H54 (cell line): ENCODE measurements at places on chromosomes 4 and X.

DNA sequence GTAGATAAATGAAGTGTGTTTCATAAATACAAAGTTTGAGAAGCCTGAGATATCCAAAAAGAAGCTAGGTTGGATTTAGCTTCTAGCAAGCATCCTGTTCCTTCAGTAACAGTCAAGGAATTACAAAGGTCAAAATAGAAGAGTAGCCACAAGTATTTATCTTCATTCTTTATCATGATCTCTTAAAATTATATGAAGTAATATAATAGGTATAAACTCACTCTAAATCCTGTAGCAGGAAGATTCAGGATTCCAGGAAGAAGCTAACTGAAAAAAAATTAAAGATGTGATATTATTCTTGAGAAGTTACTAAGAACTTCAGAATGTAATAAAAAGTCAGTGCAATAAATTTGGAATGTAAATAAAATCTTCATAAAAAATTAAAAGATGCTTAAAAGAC, 31.1 kb upstream of the RXFP1 start:
- no peak for DNase-seq

DNA sequence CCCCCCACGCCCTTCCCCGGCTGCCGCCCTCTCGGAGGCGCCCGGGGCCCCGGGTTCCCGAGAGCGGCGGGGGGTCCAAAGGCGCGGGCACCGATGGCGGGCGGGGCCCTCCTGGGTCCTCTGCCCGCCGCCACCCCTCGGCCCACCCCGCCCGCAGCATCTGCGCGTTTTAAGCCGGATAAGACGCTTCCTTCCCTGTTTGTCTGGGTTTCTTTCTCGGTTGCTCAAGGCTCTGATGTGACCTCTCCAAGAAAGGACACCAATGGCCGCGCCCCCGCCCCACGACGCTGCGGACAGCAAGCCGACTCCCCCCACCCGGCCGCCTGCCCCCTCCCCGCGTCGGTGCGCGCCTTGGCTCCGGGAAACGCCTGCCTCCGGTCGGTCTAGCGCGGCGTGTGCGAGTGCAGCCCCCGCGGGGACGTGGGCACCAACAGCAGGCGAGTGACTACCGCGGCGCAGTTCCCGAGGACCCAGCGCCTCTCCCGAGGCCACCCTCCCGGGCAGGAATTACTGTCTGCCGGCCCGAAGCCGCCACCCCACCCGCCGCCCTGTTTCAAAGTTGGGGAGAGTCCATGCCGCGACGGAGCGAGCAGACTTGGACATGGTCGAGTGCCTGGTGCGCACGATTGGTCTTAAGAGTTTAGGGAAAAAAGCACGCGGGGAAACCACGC, 21.1 kb upstream of the HMX1 start:
- DNase-seq: no peak

DNA sequence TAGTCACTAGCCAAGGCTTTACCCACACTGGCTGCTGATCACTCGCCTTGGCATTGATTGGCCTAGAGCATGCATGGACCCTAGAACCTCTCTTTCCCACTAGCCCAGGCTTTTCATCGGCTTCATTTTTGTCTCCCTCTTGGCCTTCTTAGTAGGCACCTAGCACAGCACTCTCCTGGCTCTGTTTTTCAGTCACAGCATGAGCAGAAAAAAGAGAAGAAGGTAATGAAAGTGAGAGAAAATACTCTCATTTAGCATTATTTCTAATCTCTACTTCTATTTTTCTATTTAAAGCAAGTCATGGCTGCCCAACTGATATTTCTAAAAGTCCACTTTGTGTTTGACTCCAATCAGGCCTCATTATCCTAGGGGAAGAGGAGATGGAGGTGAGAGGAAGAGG, 267.2 kb downstream of the FBXO8 start:
- DNase-seq: no peak

DNA sequence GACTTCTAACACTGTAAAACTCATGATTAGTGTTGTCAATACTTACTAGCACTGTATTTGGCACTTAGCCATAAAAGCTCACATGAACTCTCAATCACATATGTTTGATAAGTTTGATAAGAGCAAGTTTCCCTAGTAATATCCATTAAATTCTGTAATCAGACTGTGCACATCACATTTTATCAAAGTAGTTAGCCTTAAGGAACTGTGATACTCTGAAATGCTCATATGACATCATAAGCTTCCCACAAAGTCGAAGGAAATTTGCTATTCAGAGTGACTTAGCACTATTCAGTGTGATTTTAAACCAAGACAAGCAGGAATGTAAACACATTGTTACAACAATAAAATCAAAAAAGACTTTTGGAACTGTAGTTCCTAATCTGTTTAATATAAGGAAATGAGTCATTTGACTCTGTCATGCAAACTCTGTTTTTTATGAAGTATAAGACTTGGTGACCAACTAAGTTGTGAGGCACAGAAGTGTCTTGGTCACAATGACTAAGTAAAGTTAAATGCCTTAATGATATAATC, 6.7 kb downstream of the SLC7A11 start:
- DNase-seq: no peak

GRCh38 chr4:122679317-122679716, 53.2 kb upstream of the BBS12 start:
- DNase-seq: no peak

GRCh38 chrX:39642071-39642470, 455.7 kb downstream of the BCOR start:
- no peak for DNase-seq

- no peak for DNase-seq
Observed at GRCh38 chrX:45781901-45782553, 581.4 kb upstream of the DIPK2B start.

GRCh38 chr4:7086384-7086783, 18.5 kb upstream of the GRPEL1 start:
- DNase-seq: no peak

DNA sequence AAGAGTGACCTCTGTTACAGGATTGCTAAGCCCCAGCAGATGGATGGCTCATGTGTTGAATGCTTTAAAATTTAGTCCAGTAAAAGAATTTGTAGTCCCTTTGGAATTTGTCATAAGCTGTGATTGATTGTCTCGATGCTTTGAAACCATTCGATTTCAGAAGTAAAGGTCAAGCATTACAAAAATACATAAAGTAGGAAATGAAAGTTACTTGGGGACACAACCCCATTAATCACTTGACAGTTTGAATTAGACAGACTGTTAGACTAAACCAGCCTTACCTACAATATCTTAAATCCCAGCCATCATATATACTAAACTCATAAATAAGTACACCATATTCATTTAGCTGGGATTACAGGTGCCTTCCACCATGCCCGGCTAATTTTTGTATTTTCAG, 6.6 kb downstream of the REST start:
- DNase-seq: no peak

DNA sequence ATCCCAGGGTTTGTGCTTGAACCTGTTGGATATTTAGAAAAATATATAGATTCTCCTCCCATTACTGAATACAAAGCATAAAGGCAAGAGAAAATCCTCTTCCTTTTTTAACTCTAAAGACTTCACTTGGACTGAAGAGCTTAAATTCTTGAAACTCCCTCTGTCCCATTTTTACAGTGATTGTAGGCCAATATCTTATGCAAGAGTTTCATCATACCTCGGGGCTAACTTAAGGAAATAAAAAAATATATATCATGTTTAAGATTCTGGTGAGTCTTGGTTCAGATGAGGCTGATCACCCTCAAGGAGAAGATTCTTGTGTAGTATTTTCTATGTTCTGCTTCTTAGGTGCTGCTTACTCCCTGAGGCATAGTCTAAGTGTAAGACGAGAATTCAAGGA, 1449.6 kb downstream of the C4orf33 start:
- DNase-seq: no peak

DNA sequence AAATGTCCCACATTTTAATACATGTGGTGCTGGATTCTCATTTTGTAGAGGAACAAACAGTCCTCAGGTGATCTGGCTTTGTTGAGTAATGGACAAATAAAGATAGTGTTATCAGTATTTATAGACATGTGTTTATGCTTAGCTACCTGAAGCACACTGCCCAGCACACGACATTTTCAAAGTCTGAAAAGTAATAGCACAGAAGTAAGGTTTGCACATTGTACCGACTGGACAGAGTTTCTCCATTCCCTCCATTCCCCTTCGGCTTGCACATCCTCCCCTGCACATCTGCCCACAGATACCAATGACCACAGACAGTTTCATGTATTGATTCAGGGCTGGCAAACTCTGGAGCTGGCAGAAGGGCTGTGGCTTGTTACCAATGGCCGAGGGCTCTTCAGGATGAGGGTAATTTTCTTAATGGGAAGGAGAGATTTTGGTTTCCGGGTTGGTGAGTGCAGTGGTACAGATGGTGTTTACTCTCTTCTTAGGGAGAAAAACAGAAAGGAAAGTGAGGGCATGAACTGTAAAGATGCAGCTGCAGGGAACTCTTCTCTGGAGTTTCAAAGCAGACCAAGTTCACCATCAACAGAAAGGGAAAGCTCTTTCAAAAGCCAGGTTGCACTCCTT, 2.3 kb downstream of the GRPR start:
- DNase-seq: no peak

DNA sequence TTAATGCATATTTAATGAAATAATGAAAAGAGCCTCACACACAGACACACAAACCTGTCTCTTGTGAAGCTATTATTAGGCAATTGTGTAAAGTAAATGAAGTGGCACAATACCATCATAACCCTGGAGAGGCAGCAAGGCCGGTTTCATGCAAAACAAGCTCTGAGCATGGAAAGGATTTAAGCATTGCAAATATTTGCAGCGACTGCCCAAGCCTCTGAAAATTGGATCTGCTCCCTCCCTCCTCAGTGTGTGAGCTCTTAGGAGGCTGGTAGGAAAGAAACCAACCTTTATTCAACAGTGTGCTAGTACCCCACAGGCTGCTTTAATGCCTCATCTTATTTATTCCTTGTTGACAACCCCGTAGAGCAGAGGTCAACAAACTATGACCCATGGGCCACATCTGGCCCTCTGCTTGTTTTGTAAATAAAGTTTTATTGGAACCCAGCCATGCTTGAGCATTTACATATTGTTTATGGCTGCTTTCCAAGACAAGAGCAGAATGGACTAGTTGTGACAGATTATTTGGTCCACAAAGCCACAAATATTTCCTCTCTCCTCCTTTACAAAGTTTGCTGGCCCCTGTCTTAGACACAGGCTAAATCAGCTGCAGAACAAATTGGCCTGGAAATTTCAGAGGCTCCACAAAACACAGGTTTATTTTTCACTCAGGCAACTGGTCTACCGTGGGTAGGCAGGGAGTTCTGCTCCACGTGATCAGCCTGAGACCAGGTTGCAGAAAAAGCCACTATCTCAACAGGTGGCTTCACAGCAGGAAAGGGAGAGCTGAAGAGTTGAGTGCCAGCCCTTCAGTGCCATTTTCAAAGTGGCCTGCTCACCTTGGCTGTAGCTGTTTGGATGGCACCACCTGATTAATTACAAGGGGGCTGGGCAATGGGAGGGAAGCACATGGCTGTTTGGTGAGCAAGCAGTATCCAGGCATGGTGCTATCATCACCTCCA, 16.8 kb downstream of the RS1 start:
- no peak for DNase-seq

GRCh38 chr4:85760511-85760910, 285.6 kb downstream of the ARHGAP24 start:
- DNase-seq: no peak

- no peak for DNase-seq
Observed at GRCh38 chr4:948101-948935, 16.1 kb downstream of the TMEM175 start.

DNA sequence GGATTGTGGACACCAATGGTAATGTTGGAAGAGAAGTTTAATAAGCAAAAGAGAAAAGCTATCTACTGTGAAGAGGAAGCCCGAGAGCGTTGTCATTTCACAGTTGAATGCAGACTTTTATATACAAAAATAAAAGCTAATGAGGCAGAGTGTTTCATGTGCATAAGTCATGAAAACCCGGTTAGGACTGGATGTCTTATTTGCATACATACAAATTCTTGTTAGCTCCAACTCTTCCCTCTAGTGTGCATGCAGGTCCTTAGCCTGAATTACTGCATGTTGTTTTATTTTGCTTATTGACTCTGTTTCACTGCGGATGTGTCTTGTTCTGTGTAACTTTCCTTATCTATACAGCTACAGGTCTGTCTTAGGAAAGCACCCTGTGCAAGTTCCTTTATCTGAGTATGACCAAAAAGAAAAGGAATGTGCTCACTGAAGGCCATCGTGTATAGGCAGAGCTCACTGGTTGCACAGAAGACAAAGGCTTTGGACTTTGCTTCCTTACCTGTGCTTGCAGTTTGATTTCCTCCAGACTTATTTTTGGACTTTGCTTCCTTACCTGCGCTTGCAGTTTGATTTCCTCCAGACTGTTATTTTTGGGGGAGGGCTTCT, 25.1 kb upstream of the UGT2B11 start:
- DNase-seq: no peak

- no peak for DNase-seq
Observed at GRCh38 chr4:141356963-141357335, 136.3 kb downstream of the ZNF330 start.

GRCh38 chr4:16126714-16127113, 42.9 kb upstream of the PROM1 start:
- no peak for DNase-seq

DNA sequence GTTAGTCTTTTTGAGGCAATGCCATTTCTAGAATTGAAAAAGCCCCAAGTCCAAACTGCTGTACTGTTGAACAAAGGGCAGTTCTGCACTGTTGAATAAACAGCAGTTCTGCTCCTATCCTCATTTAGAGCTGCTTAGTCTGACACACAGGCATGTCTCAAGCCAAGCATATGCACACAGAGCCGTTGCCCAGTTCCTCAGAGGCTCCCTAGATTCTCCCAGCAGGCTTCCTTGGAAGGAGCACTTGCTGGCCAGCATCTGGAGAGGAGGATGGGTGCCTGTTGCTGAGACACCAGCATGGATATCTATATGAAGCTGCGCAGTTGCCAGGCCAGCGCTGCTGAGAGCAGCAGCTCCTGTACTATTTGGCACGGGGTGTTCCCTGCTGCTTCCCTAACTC, 138.3 kb upstream of the USP38 start:
- DNase-seq: no peak

DNA sequence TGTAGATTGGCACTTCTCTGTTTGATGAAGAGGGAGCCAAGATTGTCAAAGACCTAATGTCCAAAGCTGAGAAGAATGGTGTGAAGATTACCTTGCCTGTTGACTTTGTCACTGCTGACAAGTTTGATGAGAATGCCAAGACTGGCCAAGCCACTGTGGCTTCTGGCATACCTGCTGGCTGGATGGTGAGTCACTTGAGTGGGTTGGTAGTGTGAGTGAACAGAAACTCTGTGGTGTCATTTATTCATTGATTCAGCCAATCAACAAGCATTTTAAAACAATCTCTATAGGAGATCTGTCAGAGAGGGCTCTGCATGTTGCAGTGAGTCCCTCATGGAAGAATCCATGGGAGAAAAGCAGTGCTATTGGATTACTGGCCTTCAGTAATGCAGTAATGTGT, 16.3 kb downstream of the TAF9B start:
- no peak for DNase-seq

GRCh38 chr4:40199999-40200874, 3.4 kb downstream of the RHOH start:
- no peak for DNase-seq
